ENCODE measurements at places on chromosomes 4 and X.
A peak's percentile ranks its signal among the peaks of the same experiment; 100 is the strongest.

- DNase-seq, result no peak
Measured at GRCh38 chrX:150635952-150636351, 57.2 kb upstream of the MTMR1 start.

DNA sequence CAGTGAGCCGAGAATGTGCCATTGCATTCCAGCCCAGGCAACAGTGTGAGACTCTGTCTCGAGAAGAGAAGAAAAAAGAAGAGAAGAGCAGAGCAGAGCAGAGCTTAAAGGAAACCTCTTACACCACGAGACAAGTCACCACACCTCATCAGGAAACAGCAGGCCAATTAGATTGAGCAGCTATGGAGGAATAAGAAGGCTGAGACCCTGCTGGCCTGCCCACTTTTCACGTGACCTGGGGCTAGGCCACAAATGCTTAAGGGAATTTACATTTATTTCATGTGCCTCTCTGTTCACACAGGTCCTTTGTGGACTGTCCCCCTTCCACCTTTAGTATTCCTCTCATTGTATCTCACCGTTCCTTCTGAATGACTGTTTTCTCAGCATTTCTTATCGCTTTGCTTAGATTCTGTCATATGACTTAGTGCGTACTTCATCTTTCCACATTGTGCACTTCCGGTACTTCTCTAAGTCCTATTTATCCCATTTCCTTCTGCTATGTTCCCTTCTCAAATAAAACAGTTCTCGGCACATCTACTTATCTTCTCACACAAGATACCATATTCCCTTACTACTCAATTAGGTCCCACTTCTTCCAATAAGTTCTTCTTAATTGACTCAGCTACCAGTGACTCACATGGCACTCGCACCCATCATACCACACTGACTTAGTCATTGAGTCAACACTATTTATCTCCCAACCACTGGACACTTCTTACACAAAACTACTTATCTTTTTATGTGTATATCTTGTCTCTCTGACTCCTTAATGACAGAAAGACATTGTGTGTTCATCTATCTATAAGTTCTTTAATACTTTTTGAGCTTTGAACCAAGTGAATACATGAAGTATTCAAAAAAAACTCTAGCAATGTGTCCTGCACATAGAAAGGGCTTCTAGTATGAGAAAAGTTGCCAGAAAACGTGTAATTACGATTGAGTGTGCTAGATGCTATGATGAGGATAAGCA, 11.0 kb downstream of the CUL4B start:
- peak; percentile 26 for DNase-seq

DNA sequence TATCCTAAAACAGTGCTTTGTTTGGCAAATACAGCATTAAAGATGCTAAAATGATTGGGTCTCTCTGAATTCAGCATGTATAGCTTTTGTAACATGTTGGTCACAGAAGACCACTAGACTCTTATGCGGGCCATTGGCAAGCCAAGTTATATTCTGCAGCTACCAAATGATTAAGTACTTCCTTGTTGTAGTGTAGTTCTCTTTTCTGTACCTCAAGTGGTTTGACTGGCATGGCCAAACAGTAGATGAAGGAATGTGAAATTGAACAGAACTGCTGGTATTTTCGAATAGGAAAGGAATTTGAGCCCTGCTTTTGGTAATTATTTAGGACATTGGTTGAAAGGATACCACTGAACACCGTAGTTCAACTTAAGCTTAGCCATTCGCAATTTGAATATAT, 193.9 kb upstream of the GPC4 start:
- no peak for DNase-seq

DNA sequence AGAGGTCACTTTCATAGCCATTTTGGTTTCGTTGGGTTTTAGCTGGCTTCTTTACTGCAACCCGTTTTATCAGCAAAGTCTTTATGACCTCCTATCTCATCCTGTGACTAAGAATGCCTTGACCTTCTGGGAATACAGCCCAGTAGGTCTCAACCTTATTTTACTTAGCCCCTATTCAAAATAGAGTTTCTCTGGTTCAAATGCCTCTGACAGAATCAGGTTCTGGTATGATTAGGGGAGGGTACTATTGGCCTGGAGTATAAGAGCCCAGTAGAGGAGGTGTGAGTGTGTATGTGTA, 95.4 kb upstream of the RAB40AL start:
- DNase-seq, result no peak

GRCh38 chr4:33592701-33593100, 2651.6 kb downstream of the ARAP2 start:
- no peak for DNase-seq
